ENCODE measurements at places on chromosomes 4 and X. TPM values are rescaled to one million over a fixed set of nuclear protein-coding genes. Genes with fewer than 3 reads are reported as not detected.

GRCh38 chr4:150379454-150379853 is 202.5 kb upstream of the MAB21L2 start:
- H3K27ac ChIP-seq: no peak overlapping the region
- H3K4me3 ChIP-seq: no peak overlapping the region
- no peaks in the 10 kb centered on the region for H3K4me1 ChIP-seq
- H3K36me3 ChIP-seq: no peaks in the 10 kb centered on the region
- no peaks in the 10 kb centered on the region for H3K27me3 ChIP-seq

DNA sequence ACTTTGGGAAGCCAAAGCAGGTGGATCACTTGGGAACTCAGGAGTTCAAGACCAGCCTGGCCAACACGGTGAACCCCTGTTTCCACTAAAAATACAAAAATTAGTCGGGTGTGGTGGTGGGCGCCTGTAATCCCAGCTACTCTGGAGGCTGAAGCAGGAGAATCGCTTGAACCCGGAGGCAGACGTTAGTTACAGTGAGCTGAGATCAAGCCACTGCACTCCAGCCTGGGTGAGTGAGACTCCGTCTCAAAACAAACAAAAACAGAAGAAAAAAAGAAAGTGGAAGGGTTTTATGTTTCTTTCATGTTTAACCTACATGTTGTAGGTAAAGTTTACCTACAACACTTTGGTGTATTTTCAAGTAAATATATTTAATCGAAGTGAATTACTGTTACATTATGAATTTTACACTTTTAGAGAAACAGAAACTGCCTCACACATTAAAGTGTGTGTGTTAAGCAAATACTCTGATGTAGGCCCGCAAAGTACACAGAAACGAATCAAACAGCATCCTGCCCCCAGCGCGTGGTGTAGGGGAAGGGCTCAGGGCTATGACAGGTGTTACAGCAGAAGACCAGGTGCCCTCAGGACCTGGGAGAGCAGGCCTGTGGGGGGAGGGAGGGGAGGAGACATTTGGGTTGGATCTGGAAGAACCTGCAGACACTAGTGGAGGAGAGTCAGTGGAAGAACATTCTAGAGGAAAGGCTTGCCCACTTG is 39.0 kb downstream of the PTTG2 start:
- DNase-seq: no peak
- H3K4me3 ChIP-seq: no peak overlapping the region
- peaks cover 12% of the 10 kb centered on the region for H3K4me1 ChIP-seq

GRCh38 chr4:81405900-81406401 is 65.8 kb downstream of the RASGEF1B start:
- no peaks in the 10 kb centered on the region for H3K36me3 ChIP-seq
- H3K4me3 ChIP-seq: peak overlapping the region; percentile 11
- H3K4me1 ChIP-seq: peaks cover 7% of the 10 kb centered on the region
- peaks cover 5% of the 10 kb centered on the region for H3K27me3 ChIP-seq
- peak; percentile 70 for DNase-seq
- no peak overlapping the region for H3K27ac ChIP-seq

- no peaks in the 10 kb centered on the region for H3K4me1 ChIP-seq
- H3K4me3 ChIP-seq: no peak overlapping the region
- no peaks in the 10 kb centered on the region for H3K27me3 ChIP-seq
- no peaks in the 10 kb centered on the region for H3K36me3 ChIP-seq
- no peak for DNase-seq
Observed at GRCh38 chrX:19548279-19548678, 33.0 kb upstream of the MAP3K15 start.

- no peaks in the 10 kb centered on the region for H3K36me3 ChIP-seq
- no peak overlapping the region for H3K4me3 ChIP-seq
- H3K27me3 ChIP-seq: no peaks in the 10 kb centered on the region
- no peaks in the 10 kb centered on the region for H3K4me1 ChIP-seq
- DNase-seq: no peak
Observed at GRCh38 chrX:106955004-106955772, 35.0 kb downstream of the CLDN2 start.

DNA sequence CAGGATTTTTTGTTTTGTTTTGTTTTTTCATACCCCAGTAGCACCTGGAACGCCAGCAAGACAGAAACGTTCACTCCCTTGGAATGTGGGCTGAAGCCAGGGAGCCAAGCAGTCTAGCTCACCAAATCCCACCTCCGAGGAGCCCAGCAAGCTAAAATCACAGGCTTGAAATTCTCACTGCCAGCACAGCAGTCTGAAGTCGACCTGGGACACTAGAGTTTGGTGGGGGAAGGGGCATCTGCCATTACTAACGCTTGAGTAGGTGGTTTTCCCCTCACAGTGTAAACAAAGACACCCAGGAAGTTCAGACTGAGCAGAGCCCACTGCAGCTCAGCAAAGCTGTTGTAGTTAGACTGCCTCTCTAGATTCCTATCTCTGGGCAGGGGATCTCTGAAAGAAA is 99.6 kb upstream of the FGF16 start:
- no peaks in the 10 kb centered on the region for H3K4me1 ChIP-seq
- no peaks in the 10 kb centered on the region for H3K27me3 ChIP-seq
- H3K27ac ChIP-seq: no peak overlapping the region

DNA sequence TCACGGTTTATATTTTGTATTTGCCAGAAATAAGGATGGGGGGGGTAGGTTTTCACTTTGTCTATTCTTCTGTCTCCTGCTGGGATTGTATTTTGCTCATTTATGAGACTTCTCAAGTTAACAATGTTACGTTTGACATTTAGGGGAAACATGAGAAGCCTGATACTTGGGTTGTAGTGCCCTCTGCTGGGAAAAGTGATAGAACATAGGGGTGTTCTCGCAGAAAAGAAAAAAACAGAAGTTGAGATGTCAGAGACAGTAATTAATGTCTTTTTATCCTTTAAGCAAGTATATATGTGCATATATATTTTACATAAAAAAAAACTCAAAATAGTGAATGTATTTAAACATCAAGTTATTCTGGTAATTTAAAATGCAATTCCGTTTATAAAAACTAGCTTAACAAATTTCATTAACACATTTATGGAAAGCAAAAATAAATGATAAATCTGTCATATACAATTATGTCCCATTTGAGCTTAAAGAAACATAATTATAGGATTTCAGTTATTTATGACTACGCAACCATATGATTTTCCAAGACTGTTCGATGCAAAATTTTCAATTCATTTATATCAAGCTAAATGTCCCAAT is 46.0 kb upstream of the TMPRSS11F start:
- H3K27ac ChIP-seq: no peak overlapping the region
- DNase-seq: no peak
- no peak overlapping the region for H3K4me3 ChIP-seq
- no peaks in the 10 kb centered on the region for H3K4me1 ChIP-seq

DNA sequence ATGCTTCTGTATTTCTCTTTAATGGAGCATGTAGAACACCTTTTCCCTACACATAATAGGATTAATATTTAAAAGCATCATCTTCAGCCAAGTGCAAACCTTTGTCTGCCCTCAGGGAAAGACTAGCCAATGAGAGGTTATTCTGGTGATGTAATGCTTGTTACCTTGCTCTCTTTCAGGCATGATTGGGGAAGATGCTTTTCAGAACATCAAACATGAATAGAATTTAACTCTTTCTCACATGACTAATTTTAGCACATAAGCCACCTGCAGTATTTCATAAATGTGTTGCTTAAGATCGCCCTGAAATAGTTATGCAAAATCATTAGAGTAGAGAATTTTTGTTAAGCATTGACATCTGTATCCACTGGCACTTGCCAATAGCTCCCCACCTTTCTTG is 10.7 kb upstream of the EPGN start:
- H3K27me3 ChIP-seq: no peaks in the 10 kb centered on the region
- H3K36me3 ChIP-seq: no peaks in the 10 kb centered on the region
- H3K4me3 ChIP-seq: no peak overlapping the region

DNA sequence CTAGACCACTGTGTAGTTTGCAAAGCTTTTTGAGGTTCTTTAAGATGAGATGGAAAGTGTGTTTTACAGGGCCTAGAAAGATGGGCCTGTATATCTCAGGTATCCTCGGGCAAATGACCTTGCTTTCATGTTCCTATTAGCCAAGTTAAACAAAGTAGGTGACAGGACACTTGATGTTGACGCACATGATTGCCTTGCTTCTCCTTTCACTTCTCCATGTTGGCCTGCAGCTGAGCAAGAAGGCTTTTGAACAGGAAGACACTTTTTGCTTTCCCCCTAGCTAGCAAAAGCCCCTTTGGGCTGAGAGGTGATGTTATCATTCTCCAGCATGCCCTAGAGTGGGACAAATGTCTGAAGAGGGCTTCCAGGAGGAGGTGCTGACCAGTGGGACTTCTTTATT is 202.1 kb downstream of the GPC3 start:
- H3K27ac ChIP-seq: no peak overlapping the region
- no peaks in the 10 kb centered on the region for H3K36me3 ChIP-seq

Gene TCEAL2
- total RNA-seq: not detected

Gene RTL5
- total RNA-seq: 1.00 TPM

Gene ADH4
- total RNA-seq: not detected

Gene OCRL
- 1.9 TPM for total RNA-seq

Gene GUCY1B1
- not detected for total RNA-seq

Data from CD8-positive, alpha-beta memory T cell (primary cell).